Activated CD8-positive, alpha-beta memory T cell treated with anti-CD3 and anti-CD28 coated beads, Interleukin-2, amount 50 U/mL, for 4 hours (primary cell): ENCODE measurements at places on chromosomes 7 and 10.

DNA sequence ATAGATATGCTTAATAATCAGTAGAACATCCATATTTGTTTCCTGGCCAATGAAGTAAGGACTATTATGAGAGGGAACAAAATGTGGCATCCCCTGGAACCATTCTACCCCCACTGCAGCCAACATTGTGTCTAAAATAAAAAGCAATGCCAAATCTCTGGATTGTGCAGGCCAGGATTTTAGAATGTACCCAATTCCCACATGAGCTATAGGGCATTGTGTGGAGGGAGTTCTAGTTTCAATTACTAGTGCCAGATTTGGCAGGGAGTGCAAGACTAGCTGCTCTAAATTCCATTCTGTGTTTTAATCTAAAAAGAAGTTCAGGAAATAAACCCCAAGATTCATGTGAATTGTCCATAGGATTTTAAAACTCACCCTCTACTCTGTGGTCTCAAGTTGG lies 112.3 kb downstream of the HGF start:
- no peak for DNase-seq

DNA sequence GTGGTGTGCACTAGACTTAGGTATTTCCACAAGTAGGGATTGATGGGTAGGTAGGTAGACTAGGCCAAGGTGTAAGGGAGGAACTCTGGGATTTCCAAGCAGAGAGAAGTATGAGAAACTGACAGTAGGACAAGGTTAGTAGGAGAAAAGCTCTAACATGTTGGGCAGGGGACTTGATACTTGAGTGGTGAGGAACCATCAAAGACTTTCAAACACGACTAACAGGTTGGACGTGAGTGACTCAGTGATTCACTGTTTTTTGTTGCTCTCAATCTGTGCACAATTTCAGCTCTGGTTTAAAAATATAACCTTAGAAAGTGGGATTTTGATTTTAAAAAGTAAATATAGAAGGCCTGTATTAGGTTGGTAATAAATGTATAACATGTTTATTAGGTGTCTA lies 44.4 kb downstream of the KLHDC10 start:
- no peak for DNase-seq

DNA sequence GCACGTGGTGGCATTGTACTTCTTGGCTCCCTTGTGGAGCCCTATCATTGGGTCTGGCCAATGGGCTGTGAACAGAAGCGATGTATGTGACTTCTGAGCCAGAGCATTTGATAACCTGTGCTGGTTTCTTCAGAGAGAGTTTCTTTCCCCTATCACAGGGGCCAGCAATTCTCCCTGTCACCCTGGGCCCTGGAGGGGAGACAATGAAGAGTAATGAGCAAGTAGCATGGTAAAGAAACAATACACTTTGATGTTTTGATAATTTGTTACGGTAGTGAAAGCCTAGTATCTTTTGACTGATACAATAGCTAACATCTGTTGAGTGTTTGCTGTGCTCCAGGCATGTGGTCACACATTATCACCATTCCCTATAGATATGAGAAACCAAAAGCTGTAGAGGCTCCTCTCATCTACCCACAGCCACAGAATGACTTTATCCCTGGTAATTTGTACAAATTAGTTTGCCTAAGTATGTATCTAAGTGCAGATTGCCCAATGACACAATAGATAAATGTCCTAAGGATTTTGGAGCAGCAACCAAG lies 113.4 kb upstream of the SVIL start:
- no peak for DNase-seq

DNA sequence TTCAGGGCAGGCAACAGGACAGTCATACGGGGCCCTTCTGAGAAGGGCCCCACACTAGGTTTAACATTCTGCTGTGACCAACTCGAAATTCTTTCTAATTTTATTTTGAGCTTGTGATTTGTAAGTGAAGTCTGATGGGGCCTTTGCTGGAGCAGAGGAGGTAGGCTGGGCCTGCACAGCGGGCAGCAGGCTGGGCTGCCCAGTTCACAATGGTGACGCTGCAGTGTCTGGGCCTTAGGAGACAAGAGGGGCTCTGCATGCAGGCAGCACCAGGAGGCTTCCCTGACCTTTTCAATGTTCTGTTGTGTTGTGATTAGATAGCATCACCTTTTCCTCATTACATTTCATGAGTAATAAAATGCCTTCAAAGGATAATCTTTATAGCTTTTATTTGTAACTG lies 175.1 kb downstream of the CXCL12 start:
- DNase-seq: no peak

GRCh38 chr10:90718182-90718581 lies 139.7 kb downstream of the HTR7 start:
- DNase-seq: no peak

DNA sequence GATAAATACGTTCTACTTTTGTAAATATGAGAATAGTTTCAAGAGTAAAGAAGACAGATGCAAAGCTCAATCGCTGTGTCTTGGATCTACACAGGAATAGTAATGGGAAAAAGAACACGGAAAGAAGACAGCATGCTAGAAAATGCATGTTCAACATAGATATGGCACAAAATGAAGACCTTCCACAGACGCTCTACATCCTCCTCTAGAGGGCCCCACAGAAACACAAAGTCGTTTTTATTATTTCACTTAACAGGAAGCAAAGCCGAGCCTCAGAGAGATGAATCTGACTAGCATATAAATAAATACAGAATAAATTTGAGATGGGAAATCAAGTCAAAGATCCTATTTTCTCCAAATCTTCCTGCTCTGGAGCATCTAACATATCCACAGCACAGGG lies 292.6 kb downstream of the PARD3 start:
- DNase-seq: no peak

GRCh38 chr10:120161111-120161510 lies 268.6 kb downstream of the SEC23IP start:
- no peak for DNase-seq

DNA sequence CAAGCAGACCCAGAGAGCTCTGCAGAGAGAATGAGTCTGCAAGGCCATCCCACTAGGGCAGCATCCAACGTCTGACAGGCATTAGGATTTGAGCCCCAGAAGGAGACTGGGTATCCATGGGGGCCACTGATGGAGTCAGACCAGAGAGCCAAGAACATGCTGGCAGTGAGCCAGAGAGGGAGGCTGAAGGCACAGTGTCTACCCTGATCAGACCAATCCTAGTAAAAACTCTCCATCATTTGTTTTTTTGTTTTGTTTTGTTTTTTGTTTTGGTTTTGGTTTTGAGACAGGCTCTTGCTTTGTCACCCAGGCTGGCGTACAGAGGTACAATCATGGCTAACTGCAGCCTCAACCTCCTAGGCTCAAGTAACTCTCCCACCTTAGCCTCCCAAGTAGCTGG lies 133.1 kb upstream of the LYZL2 start:
- no peak for DNase-seq

- no peak for DNase-seq
Measured at GRCh38 chr10:95745501-95745900, 10.5 kb upstream of the ENTPD1 start.
